Fibroblast of villous mesenchyme (primary cell): ENCODE measurements at places on chromosomes 3 and 15. TPM values are rescaled to one million over a fixed set of nuclear protein-coding genes. Genes with fewer than 3 reads are reported as not detected.

Gene CCR5
- under 0.01 TPM in 1 of 2 replicates, not detected in the other for total RNA-seq

Gene PIGBOS1
- 7.3 and 8.1 TPM in 2 replicates for total RNA-seq

Gene GORASP1
- total RNA-seq: 44.9 and 50.9 TPM in 2 replicates

Gene SUSD5
- total RNA-seq: 1.3 and 2.2 TPM in 2 replicates

Gene GOLGA8R
- total RNA-seq: 1.3 and 1.9 TPM in 2 replicates

Gene SNTN
- total RNA-seq: not detected in 2 replicates

Gene COMMD2
- 28.3 and 34.5 TPM in 2 replicates for total RNA-seq

Gene EID1
- total RNA-seq: 191 and 224 TPM in 2 replicates

Gene GUCA1C
- not detected in 2 replicates for total RNA-seq

Gene ABCF3
- total RNA-seq: 33.5 and 51.0 TPM in 2 replicates

Gene FEM1B
- 47.7 and 61.7 TPM in 2 replicates for total RNA-seq

Gene CRYGS
- 0.86 and 1.6 TPM in 2 replicates for total RNA-seq

Gene DAPK2
- 1.3 and 8.2 TPM in 2 replicates for total RNA-seq

Gene SERPINI2
- not detected in 2 replicates for total RNA-seq

Gene XCR1
- not detected in 2 replicates for total RNA-seq

Gene IL16
- 0.32 TPM in 1 of 2 replicates, not detected in the other for total RNA-seq

Gene ITIH4
- total RNA-seq: 0.32 and 1.3 TPM in 2 replicates

Gene NIPA2
- total RNA-seq: 50.3 and 69.1 TPM in 2 replicates

Gene SLC6A20
- total RNA-seq: not detected in 2 replicates

Gene NRG4
- total RNA-seq: under 0.01 TPM in 2 replicates

Gene AKAP13
- 116 and 164 TPM in 2 replicates for total RNA-seq

Gene PRICKLE2
- 36.3 and 42.2 TPM in 2 replicates for total RNA-seq

Gene C3orf22
- total RNA-seq: not detected in 2 replicates

Gene ABI3BP
- total RNA-seq: 4.2 and 7.8 TPM in 2 replicates

Gene LRRIQ4
- 0.32 TPM in 1 of 2 replicates, not detected in the other for total RNA-seq

Gene SPESP1
- 1.6 and 3.0 TPM in 2 replicates for total RNA-seq

Gene NRROS
- total RNA-seq: under 0.01 and 0.32 TPM in 2 replicates

Gene TOP2B
- 86.7 and 88.5 TPM in 2 replicates for total RNA-seq

Gene CD276
- 81.2 and 93.4 TPM in 2 replicates for total RNA-seq

Gene EIF5A2
- 12.2 and 18.1 TPM in 2 replicates for total RNA-seq

Gene ATP13A5
- total RNA-seq: not detected in 2 replicates

Gene COLQ
- 0.43 and 0.64 TPM in 2 replicates for total RNA-seq

Gene ERICH6
- 0.32 and 0.43 TPM in 2 replicates for total RNA-seq

Gene WDR48
- total RNA-seq: 19.6 and 30.2 TPM in 2 replicates

Gene FAM240A
- total RNA-seq: not detected in 2 replicates

Gene C2CD4A
- total RNA-seq: not detected in 2 replicates

Gene BFSP2
- total RNA-seq: not detected in 2 replicates

Gene CYP1A2
- not detected in 2 replicates for total RNA-seq

Gene RHOV
- under 0.01 TPM in 1 of 2 replicates, not detected in the other for total RNA-seq

Gene OR5K4
- not detected in 2 replicates for total RNA-seq

Gene ALDH1L1
- 0.32 and 3.9 TPM in 2 replicates for total RNA-seq
